ENCODE measurements at places on chromosomes 7 and 10. TPM values are rescaled to one million over a fixed set of nuclear protein-coding genes. Genes with fewer than 3 reads are reported as not detected.
A peak's percentile ranks its signal among the peaks of the same experiment; 100 is the strongest.

DNA sequence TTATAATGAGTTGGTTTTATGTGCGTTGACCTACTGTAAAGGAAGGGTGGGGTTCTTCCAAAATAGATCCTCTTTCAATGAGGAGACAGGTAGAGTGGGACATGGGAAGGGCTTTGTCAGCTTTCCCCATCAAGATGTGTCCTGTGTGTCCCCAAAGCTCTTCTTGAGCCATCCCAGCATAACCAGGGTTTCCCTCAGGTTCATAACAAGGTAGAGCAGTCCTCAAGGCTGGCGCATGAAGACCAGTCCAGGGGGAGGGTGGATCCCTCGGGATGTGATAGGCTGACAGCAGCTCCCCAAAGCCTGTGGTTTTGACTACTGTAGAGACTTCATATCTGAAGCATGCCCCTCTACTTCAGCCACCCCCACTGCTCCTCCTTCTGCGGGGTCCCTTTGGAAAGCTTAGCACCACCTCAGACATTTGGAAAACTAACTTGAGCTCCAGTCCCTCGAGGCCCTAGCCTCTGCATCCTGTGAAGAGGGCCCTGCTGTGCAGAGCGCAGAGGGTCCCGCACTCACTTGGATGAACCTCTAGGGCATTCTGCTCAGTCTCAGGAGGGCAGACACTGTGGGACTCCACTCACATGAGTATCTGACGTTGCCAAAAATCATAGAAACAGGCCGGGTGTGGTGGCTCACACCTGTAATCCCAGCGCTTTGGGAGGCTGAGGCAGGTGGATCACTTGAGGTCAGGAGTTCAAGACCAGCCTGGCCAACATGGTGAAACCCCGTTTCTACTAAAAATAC is 1.1 kb upstream of the GIMAP8 start:
- DNase-seq = no peak

- no peak for DNase-seq
Measured at GRCh38 chr7:70573071-70573661, 558.8 kb upstream of the GALNT17 start.

GRCh38 chr7:20275637-20276036 is 55.1 kb upstream of the ITGB8 start:
- no peak for DNase-seq

- DNase-seq = peak; percentile 26
Measured at GRCh38 chr7:128116740-128117139, 85.5 kb upstream of the LRRC4 start.

MACC1 gene
- polyA plus RNA-seq = not detected
